Gastrocnemius medialis (tissue), 4 donors: ENCODE measurements at places on chromosomes 1 and 21.

DNA sequence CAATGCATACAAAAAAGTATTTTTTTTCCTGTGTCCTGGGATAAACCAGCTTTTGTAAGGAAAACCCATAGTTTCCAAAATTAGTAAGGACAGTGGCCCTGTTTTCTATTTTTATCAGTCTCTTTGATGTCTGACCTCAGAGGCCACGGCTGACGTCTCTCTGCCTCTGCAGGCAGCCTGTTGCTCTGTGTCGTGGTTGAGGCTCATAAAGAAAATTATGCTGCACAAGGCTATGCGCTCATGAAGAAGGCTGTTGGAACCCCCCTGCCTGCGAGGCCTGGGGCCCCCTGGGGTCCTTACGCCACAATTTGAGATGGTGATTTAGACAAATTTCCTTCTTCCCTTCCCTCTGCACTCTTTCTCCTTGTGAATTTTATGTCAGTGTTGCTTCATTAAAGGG lies 48.9 kb downstream of the AGPAT3 start:
- DNase-seq = no peak
- H3K4me3 ChIP-seq = no peak overlapping the region
- no peaks in the 10 kb centered on the region for H3K27me3 ChIP-seq
- peak overlapping the region; percentile 65 for H3K27ac ChIP-seq

GRCh38 chr1:160193832-160194736 lies 3.7 kb downstream of the CASQ1 start:
- H3K27me3 ChIP-seq = no peaks in the 10 kb centered on the region
- no peak for DNase-seq
- peak overlapping the region; percentile 95 for H3K27ac ChIP-seq
- peaks cover 72% of the 10 kb centered on the region for H3K4me1 ChIP-seq
- H3K4me3 ChIP-seq = no peak overlapping the region

DNA sequence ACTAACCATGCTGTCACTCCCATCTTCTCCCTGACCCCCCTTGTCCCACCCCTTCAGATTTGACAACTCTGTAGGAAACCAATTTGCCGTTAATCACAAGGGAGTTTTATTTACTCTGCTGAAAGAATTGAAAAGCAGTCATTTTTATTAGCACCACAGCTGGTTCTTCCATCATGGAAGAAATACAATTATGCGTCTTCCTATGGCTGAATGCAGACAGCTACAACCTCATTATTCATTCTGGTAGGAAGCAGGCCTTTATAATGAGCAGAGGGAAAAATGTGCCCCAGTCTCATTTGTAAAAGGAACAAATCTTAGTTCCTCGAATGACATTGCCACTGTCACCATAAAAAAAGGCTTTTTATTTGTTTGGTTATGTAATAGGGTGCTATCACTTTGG lies 35.2 kb downstream of the JUN start:
- H3K27ac ChIP-seq = no peak overlapping the region
- no peak for DNase-seq
- no peaks in the 10 kb centered on the region for H3K27me3 ChIP-seq
- no peak overlapping the region for H3K4me3 ChIP-seq
- no peaks in the 10 kb centered on the region for H3K4me1 ChIP-seq

DNA sequence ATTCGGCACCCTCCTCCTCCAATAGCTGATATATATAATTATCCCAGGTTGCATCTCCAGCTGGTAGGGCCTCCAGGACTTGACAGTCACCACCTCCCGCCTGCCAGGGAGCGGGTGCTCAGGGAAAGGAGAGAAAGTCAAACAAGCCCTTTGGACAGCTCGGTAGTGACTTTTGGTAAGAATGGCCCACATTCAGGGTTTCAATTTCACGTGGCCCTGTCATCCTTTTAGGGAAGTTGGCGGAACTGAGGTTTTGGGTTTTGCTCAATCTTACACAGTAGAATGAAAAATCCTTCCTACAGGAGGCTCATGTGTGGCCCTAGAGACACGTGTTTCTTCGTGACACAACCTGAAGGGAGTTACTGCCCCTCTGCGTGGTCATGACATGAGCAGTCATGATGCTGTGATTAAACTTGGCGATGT lies 44.2 kb downstream of the CAPN8 start:
- H3K4me1 ChIP-seq = no peaks in the 10 kb centered on the region

DNA sequence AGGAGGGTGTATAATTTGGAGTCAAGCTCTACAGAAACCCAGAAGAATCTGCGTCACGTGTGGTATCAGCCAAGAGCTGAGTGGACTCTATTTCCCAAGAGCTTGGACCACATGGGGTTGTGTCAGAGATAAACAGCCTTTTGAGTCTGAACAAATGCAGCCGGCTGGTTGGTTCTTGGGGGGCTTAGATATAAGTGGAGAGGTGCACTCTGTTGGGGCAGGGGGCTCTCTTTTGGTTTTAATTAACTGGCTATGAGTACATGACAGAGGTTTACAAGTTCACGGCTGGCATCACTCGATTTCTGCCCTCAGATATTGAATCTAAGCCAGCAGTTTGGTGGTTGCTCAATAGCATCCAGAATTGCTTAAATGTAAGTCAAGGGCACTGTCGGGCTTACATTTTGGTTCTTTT lies 501 bp upstream of the MRAP start:
- H3K36me3 ChIP-seq = no peaks in the 10 kb centered on the region
- H3K4me3 ChIP-seq = no peak overlapping the region
- DNase-seq = no peak
- H3K4me1 ChIP-seq = no peaks in the 10 kb centered on the region
